ENCODE measurements at places on chromosomes 3 and 15.

DNA sequence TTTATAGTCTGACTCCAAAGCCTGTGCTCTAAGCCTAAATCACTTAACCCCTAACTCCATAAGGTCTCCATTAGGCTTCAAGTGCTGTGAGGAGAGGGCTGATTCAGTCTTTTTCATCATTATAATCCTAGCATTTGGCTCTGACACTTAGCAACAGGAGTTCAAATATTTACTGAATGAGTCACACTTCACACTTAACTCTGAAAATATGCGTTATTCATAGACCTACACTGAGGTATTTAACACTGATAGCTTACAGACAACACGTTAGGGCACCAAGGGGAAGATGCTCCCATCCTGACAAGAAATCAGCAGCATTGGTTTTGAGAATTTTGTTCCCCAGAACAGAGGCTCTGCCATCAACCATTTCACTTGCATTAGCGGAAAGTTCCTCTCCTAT lies 53.5 kb downstream of the MSL2 start:
- DNase-seq, result no peak

- DNase-seq, result no peak
These were observed 119.5 kb downstream of the STAG1 start for GRCh38 chr3:136632625-136633081.

GRCh38 chr3:193963808-193964516 lies 172.0 kb upstream of the HES1 start:
- DNase-seq, result no peak

- DNase-seq, result peak; percentile 22
These were observed 23.7 kb downstream of the OXNAD1 start for GRCh38 chr3:16288664-16289063.

GRCh38 chr3:55122312-55122711 lies 194.5 kb upstream of the LRTM1 start:
- no peak for DNase-seq

- no peak for DNase-seq
These were observed 549.7 kb upstream of the EPHA6 start for GRCh38 chr3:96264701-96265100.

DNA sequence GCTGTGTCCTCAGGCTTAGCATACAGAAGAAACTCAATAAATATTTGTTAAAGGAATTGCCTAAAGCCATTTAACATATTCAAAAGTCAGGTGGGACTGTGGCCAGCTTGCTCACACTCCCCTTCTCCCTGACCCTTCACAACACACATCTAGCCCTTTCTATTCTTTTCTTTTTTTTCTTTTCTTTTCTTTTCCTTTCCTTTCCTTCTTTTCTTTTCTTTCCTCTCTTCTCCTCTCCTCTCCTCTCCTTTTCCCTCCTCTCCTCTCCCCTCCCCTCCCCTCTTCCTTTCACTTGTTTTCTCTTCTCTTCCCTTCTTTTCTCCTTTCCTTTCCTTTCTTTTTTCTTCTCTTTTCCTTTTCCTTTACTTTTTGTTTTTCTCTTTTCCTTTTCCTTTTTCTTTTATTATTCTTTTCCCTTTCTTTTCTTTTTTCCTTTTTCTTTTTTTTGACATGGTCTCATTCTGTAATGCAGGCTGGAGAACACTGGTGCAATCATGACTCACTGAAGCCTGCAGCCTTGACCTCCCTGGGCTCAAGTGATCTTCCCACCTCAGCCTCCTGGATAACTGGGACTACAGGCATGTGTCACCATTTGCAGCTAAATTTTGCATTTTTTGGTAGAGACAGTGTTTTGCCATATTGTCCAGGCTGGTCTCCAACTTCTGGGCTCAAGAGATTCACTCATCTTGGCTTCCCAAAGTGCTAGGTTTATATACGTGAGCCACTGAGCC lies 377.8 kb downstream of the GRM7 start:
- DNase-seq, result no peak

DNA sequence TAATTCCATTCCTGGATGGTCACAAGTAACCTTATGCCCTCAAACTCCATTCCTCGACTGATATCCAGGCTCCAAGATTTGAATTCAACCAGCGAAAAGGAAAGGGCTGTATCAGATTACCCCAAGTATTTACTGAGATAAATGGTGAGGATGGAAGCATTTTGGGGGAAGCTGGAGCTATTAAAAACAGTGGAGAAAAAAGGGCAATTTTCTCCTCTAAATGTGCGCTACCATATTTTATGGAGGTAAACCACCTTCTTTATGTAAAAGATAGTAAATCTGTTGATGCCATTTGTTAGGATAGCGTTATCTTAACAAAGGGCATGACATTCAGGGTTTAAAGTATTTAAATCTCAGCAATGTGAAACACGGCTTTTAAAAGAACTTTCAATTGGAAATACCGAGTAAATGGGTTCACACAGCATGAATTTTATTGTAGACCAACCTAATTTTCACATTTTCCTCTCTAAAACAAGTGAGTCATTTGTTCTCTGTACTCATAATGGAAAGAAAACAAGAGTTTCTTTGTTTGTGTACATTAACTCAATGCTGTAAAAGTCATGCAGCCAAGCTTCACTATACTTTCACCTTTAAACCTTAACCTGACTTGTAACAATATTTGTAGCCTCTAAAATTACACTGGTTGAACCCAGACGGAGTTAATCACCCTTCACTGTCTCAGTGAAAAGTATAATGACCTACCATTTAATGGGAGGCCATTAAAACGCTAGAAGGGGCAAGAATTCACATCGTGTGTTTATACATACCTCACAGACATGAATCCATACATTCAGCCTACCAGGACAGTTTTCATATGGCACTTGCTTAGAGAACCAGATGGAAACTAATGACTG lies 773.4 kb downstream of the ROBO1 start:
- no peak for DNase-seq

Data from anterior cingulate cortex (tissue), 58 donors.